ENCODE measurements at places on chromosomes 3 and 15.

DNA sequence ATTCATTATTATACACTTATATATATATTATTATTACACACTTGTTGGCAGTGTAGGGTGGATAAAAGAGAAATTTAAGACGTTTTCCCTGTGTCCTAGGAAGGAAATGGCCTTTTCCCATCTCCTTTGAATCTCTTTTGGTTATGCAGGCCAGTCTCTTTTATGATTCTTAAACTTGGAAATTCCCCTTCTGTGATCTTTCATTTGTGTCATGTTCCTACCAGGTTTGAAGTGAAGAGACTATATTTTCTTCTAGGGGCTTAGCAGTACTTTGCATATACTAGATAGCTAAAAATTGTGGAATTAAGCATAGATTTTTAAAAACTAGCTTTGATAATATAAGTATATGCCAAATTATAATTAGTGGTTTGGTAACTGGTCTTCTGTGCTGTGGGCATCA, 58.5 kb downstream of the BBX start:
- no peak for DNase-seq

- DNase-seq: peak; percentile 57
Observed at GRCh38 chr3:195907934-195908693, at the start of gene TNK2. Gene TNK2 (minus strand): TSS chr3:195908551. CDS start chr3:195888588, 19,963 bp downstream.

DNA sequence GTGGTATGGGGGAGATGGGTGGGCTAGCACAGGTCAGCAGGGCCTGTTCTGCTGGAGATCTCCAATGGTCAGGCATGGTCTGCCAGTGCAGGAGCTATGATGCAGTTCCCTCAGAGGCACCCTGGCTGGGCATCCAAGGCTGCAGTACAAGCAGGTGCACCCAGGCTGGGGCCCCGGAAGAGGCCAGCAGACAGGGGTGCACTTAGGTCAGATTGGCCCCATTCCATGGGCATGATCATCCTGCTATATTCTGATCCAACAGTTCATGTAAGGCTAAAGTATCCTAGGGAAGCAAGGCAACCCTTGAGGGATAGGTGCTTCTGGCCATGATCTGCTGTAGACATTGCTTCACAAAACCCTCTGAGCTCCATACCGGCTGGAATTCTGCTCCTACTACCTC, 53.5 kb downstream of the STRIT1 start:
- no peak for DNase-seq

DNA sequence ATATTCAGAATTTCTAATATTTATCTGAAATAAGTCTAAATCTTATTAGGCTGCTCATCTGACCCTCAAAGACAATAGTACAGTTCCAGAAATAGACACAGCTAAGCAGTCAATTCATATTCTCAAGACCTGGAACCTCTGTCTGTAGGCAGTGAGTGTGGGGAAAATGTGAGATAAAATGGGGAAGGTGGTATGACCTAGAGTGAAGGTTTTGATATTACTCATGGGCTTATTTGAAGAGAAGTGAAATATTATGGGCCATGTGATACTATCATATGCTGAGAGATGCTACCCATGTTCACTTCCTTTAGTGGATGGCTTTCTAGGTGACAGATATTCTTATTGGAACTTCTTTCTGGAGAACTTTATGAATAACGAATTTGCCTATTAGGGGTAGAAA, 33.5 kb downstream of the TGFBR2 start:
- DNase-seq: no peak

DNA sequence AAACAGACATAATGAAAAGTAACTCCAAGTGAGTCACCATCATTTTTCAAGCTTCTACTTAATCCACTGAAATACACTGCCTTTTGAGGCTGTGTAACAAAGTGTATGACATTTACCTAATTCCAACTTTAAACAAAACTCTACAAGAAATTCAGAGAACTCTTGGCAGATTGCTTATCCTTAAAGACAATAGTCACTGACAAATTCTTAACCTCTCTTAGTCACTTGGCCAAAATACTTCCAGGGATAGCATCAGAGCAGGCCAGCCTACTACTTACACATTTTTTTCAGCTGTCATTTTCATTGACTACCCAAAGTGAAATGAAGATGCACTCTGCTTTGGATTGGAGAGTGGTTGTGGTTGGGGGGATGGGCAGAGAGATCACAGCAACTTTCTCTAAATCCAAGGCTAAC, 3.6 kb downstream of the WWTR1 start:
- no peak for DNase-seq

DNA sequence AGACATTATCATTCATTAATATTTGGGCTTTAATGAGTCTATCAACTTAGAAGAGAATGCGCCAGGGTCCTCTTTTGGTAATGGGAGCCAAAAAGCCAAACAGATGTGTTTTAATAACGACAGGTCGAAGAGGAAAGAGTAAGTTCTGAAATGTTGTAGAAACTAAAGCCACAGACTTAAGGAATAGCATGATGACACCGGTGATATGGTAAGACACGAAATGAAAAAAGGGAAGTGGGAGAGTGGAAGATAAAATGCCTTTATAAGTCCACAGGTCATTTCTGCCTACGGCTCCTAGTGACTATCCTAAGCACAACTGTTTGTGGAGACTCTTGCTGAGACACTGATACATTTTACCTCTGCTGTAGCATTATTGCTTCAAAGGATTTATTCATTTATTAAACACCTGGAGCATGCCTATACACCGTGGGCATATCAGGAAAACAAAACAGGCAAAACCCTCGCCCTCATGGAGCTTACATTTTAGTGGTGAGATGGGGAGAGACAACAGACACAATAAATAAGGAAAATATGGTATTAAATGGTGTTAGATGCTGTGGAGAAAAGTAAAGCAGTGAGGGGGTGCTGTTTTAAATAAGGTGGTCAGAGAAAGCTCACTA, 11.7 kb upstream of the CD47 start:
- no peak for DNase-seq

All from stimulated activated CD4-positive, alpha-beta T cell treated with anti-CD3 and anti-CD28 coated beads, Interleukin-4, amount 100 ng/mL, for 1 hour (primary cell).